ENCODE measurements at places on chromosomes 1 and 21.
A peak's percentile ranks its signal among the peaks of the same experiment; 100 is the strongest.

DNA sequence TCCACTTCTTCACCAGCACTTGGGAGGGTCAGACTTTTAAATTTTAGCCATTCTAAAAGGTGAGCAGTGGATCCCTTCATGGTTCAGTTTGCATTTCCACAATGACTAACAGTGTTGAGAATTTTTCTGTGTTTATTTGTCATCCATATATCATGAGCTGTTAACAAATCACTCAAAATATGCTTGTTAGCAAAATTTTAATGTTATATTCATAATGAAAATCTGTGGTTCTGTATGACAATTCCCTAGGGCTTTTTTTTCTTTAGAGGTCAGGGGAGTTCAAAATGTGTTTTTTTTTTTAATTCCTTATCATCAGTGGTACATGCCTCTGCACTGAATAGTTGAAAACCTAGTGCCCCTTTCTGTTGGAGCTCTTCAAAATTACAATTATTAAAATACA, 682.2 kb upstream of the ADGRL2 start:
- DNase-seq = no peak

GRCh38 chr21:46627726-46628125, 7.7 kb upstream of the PRMT2 start:
- DNase-seq = no peak

DNA sequence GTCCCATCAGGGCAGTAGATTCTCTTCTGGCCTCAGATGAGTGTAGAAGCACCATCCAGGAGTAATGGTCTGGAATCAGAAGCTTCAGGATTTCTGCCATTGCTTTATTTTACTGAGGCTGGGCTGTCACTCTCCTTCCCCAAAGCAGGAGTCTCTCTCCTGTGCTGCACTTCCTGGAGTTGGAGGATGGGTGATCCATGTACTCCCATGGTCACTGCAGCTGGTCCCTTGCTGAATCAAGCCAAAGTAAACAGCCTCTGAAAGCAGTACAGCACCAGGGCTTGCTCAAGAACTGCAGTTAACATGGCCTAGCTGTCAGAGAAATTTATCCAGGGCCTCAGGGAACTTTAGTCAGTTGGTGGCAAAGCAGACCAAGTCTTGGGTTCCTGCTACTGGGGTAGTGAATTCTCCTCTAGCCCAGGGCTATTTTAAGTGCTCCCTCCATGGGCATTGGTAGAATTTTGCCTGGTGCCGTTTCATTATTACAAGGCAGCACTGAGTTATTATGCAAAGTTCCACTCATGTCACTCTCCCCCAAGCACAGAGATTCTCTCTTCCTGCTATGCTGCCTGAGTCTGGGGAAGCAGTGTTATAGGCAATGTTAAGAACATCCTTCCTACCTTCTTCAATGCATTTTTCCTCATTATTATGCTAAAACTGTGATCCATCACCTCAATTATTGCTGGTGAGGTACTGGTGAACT, 29.5 kb downstream of the DRAM2 start:
- no peak for DNase-seq

GRCh38 chr1:213138391-213138790, 87.3 kb downstream of the RPS6KC1 start:
- DNase-seq = no peak

DNA sequence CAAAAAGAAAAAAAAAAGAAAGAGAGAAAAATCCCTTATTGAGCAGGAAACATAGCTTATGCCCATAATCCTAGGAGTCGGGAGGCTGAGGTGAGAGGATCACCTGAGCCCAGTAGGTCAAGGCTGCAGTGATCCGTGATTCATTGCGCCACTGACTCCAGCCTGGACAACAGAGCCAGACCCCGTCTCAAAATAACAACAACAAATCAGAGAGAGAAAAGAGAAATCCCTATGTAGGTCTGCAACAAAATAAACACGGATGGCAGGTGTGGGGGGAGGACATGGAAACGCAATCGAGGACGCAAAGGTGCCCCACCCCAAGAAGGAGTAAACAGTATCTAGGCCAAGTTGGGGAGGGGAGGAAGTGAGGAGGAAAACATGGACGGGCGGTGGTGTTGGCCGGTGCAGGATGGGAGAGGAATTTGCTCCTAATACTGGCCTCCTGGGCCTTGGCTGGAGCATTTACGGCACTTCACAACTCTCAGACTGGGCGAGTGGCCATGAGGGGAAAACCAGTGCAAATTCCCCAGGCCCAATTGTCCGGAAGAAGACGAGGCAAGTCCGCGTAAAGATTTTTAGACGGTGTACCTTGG, 609 bp upstream of the CHTOP start:
- no peak for DNase-seq

- DNase-seq = peak; percentile 23
Observed at GRCh38 chr1:40363721-40364120, 9.8 kb upstream of the SMAP2 start.

GRCh38 chr1:97759078-97759477, 161.8 kb downstream of the DPYD start:
- DNase-seq = no peak

GRCh38 chr1:208028526-208028925, 117.6 kb upstream of the CD34 start:
- no peak for DNase-seq

DNA sequence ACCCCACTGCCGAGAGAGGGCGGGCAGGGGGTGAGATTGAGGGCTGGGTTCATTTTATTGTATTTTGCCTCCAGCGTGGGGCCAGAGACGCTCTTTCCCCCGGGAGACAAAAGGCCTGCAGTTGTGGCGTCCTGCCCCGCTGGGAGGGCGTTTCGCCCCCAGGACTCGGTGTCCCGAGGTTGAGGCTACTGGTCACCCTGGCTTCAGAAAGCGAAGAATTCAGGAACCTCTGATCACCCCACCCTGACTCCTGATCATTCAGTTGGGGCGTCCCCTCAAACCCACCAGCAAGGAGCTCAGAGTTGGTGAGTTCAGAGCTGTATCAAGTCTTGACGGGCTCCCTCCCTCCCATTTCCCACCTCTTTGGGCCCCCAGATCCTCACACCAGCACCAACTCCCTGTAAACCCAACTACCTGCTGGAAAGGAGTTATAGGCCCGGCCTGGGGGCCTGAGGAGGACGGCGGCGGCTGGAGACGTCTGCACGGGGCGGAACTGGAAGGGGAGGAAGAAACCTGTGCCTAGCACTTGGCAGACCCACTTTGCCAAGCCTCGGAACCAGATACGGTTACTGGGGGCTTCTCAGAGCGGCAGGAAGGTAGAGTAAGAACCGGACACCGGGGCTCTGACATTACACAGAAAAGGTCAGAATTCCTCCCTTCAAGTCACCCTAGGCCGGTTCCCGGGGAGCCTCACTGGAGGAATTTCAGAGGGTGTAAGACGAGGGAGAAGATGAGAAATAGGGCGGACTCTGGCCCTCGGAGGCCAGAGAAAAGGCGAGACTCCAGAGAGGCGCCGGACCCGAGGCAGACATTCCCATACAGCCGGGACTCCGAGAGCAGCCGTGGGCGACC, 761 bp upstream of the PAX7 start:
- peak; percentile 69 for DNase-seq

- DNase-seq = no peak
Observed at GRCh38 chr1:51555866-51556619, 37.0 kb upstream of the EPS15 start.

GRCh38 chr1:51002516-51002915, 32.5 kb downstream of the CDKN2C start:
- no peak for DNase-seq

- DNase-seq = no peak
Observed at GRCh38 chr1:168691541-168691940, 37.5 kb downstream of the DPT start.

DNA sequence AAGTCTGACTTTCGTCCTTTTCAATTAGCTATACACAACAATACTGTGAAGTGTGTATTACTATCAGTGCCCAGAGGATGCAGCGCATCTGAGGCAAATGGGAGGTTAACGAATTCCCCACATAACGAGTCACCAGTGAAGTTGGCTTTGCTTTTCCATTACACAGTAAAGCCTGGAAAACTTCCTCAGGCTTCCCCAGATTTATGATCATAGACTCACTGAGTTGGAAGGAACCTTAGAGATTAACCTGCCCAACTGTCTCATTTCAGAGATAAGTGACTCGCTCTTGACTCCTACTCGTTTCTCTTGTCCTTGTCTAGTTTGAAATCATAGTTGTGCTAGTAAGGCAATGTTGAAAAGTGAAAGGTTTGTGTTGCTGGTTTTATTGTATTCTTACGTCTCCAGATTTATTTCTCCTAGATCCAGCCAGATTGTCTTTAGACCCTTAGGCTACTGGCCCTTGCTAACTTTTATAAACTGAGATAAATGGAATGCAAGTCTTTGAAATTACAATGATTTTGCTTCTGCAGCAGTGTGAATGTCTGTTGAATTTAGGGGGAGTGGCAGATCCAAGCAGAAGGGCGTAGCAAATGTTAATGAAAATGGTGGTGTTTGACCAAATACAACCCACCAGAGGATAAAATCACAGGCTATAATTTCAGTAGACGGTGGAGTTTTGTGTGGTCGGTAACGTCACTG, 17.3 kb downstream of the S1PR1 start:
- DNase-seq = no peak

- no peak for DNase-seq
Observed at GRCh38 chr1:18419845-18420184, 60.9 kb upstream of the KLHDC7A start.

DNA sequence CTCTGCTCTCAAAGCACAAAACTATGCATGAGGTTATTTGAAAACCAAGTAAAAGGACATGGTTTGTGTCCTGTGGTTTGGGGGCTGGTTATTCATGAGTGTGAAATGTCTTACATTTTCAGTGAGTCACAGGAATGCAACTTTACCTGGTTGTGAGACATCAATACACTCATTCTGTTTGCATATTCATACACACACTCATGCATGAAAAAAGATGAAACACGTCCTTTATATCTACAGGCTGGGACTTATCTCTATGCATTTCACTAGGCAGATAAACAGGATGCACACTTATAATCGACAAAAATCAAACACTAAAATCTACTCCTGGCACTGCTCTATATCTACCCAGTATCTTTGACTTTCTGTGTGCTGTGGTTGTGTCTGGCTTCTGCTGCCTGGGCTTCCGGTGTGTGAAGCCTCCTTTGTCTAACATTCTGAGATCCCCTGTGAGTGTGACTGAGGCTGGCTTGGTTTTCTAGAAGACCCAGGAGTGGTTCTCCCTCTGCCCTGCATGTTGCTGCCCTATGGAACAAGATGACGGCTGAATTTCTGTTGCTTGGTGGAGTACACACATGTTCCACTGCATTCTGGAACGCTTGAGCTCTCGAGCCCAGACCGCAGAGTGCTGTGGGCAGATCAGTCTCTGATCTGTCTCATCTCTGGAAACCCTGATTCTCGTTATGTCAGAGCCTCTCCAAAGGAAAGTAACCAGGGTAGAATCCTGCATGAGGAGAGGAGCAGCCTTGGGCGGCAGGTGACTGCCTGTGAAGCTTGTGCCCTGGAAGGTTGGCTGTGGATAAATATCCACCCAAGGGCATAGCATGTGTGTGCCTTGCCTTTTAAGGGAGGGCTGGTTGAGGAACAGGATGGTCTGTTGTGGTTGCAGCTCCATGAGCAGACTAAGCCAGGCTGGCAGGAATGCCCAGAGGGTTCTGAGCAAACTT, 19.7 kb upstream of the FASLG start:
- no peak for DNase-seq

DNA sequence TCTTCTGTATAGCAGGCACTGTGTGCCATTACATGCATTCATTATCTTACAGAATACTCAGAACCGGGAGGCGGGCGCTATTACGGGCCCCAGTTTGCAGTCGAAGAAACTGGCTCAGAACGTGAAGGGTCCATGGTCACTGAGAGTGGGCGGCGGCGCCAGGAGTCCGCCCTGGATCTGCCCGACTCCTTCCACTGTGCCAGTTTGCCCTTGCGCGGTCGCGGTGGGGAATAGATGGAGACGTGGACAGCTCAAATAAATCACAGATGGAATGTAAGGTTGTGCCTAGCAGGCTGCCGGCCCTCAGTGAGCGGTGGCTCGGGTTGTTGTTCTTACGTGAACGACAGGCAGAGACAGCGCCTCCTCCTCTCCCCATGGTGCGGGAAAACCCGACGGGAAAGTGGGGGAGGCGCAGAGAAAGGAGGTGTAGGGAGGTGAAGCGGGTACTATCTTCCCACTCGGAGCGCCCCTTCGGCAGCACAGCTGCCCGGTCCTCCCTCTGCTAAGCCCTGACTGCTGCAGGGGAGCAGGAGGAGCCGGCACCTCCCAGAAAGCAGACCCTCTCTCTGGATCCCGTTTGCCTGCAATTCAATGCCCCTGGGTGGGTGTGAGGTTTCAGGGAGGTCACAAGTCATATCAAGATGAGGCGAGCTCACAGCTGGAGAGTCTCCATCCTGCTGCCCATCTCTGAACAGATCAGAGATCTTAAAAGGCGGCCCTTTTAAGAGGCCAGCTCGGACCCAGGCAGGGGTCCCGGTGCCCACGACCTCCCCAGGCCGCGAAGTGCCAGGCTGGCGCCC, 1.1 kb downstream of the COL9A2 start:
- DNase-seq = peak; percentile 63

DNA sequence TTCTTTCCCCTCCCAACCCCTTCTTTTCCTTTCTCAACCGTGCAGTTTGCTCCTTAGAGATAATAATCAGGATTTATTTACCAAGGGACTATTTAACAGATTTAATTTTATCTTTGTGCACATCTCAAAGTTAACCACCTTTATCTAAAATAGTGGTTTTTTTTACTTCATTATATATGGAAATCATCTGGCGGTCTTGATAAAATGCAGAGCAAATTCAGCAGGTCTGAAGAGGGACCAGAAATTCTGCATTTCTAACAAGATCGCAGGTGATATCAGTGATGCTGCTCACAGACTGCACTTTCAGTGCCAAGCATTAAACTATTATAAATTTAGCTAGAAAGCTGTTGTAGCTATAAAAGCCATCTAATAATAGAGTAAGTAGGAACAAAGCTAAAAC, 83.4 kb upstream of the NEGR1 start:
- no peak for DNase-seq

GRCh38 chr1:147717051-147717705, 43.2 kb downstream of the GJA5 start:
- no peak for DNase-seq

DNA sequence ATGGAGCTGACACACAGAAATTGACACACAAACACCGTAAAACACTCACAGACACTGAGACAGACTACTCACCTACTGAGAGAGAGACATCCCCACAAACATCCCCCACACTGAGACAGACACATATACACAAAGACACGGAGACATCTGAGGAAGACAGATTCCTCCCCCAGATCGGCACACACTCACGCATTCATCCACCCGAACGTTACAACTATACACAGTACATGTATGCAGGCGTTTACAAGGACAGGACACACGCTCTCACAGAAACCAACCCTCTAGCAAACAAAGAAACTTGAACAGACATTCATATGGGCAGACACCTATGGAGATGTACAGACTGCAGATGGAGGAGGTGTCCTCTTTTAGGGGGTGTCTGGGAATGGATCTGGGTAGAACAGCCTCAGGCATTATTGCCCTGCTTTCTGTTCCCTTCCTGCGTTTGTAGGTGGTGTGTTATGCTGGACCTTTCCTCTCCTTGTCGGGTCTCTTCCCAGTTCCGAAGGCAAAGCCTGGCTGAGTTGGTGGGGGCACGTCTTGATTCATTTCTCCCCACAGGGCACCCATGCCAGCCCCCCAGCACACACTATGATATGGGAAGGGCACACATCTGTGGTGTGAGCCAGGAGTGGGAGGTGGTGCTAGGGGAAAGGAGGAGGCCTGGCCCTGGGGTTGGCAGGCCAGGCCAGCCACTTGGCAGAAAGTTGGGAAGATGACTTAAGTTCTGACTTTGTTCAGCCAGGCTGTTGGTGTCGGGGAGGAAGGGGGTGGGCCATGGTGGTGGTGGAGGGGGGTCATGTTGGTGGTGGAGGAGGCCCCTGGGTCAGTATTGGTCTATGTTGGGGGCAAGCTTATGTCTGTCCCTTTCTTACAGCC, 1.5 kb downstream of the KIRREL1 start:
- no peak for DNase-seq
